EH (cell line): ENCODE measurements at places on chromosomes 6 and 20.

DNA sequence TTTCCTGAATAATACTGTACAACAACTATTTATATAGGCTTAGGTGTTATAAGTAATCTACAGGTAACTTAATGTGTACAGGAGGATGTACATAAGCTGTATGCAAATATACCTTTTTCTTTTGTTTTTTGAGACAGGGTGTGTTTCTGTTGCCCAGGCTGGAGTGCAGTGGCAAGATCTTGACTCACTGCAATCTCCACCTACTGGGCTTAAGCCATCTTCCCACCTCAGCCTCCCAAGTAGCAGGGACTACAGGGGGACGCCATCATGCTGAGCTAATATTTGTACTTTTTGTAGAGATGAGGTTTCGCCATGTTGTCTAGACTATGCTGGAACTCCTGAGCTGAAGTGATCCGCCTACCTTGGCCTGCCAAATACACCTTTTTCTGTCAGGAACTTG lies 191.7 kb upstream of the ZNF217 start:
- DNase-seq: no peak

GRCh38 chr6:53679446-53679933 lies 13.9 kb upstream of the KLHL31 start:
- peak; percentile 33 for DNase-seq

DNA sequence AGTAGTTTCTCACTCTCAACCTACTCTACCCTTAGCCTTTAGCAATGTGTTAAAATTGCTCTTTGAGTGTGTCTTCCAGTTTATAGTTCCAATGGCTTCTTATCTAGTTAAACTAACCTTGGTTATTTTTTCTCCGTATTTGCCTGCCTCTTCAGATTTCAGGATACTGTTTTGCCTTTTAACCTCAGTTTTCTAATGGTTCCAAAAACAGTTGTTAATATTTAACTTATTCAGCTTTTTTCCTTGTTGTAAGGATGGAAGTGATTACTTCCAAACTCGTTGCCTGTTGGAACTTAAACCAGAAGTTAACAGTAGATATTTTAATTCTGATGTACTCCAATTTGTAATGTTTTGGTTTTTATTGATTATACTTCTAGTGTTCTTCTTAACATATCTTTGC lies 1574.9 kb downstream of the HACE1 start:
- no peak for DNase-seq

DNA sequence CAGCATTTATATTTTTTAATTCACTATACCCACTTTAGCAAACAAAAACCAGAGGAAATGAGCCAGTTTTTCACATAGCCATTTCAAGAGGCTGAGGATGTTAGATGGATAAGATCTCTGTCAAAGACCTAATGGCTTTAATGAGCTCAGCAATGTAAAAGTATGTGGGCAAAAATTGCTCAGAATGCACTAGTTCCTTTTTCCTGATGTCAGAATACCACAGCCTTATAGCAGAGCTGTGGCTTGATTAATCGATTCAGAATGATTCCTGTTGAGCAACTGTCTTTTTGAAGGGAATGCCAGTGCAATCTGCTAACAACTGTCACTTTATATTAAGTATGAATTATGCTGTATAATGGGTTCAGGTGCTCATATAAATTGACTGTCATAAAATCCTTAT lies 100.6 kb upstream of the HIVEP1 start:
- peak; percentile 90 for DNase-seq

DNA sequence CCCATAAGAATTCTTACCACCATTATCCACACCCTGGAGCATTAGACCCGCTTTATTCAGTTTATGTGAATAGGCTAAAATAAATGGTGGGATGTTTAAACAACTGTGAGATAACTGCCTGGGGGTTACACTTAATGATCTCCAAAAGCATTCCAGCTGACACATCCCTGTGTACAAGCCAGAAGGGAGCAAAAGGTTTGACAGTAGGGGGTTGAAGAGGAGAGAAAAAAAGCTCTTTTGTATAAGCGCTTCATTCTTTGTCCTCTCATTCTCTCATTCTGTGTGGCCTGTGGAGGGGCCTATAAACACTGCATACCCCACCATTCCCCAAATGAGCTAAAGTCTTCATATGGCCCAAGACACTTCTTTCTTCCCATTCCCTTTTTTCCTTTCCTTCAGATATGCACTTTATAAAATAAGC lies 30.8 kb upstream of the COL21A1 start:
- DNase-seq: no peak

- DNase-seq: no peak
Measured at GRCh38 chr6:29564875-29565274, 5.3 kb upstream of the UBD start.

GRCh38 chr6:52540286-52540902 lies 36.5 kb downstream of the TRAM2 start:
- peak; percentile 91 for DNase-seq

DNA sequence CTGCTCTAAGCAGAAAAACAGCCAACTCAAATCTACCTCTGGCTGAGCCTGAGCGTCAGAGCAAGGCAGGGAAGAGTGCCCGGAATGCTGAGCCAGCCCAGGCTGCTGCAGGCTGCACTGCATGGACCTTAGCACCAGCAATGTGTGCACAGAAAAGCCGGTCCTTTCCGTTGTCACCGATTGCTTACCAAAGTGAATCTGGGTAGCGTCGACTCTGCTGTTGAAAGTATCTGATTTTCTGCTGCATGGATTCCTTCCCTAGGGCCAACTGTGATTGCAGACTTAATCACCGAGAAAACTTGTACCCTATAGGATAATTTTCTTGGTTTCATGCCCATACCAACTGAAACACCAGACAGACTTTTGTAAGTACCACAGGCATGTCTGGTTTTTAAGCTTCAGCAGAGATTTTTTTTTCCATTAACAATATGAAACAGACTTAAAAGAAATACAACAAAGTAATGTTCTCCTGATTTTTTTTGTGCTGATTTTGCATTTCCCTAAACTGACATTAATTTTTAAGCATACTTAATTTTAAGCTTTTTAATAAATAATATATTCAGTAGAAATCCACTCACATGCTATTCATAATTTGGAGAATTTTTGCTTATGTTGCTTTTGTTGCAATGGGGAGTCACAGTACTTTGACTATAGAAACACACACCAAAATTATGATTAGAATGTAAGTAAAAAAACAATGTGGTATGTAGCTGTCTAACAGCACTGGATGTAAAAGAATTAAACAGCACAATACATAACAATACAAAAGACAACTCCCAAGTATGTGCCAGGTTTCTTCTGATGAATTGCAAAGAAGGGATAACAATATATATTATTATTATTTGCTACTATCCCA lies 218.0 kb downstream of the THBS2 start:
- DNase-seq: peak; percentile 89

- DNase-seq: peak; percentile 17
Measured at GRCh38 chr6:107488875-107489635, 862 bp upstream of the SOBP start.

GRCh38 chr6:21325201-21325856 lies 268.2 kb upstream of the SOX4 start:
- no peak for DNase-seq

DNA sequence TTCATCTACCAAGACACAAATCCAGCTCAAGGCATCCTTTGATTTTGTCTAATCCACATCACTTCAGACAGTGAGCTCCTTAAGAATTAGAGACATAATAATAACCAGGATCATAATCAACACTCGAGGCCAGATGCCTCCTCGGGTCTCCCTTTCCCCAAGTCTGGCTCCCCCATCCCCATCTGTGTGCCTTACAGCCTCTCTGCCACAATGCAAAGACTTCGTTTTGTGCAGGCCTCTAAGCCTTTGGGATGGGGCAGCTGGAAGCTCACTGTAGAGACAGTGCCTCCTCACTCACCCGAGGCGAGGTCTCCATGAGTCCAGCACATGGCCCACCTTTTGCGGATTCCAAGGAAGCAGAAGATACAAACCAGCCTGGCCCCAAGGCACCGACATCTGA lies 30.3 kb downstream of the LRFN2 start:
- no peak for DNase-seq

DNA sequence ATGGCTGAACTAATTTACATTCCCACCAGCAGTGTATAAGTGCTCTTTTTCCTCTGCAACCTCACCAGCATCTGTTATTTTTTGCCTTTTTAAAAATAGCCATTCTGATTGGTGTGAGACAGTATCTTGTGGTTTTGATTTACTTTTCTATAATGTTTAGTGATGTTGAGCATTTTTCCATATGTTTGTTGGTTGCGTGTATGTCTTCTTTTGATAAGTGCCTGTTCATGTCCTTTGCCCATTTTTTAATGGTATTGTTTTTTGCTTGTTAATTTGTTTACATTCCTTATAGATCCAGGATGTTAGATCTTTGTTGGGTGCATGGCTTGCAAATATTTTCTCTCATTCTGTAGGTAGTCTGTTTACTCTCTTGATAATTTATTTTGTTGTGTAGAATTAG lies 169.9 kb downstream of the PRL start:
- no peak for DNase-seq
